ENCODE measurements at places on chromosomes 12 and 14. TPM values are rescaled to one million over a fixed set of nuclear protein-coding genes. Genes with fewer than 3 reads are reported as not detected.

GRCh38 chr14:88793259-88793625, 489 bp upstream of the EML5 start:
- H3K4me3 ChIP-seq = peak overlapping the region; percentile 80
- DNase-seq = no peak
- no peaks in the 10 kb centered on the region for H3K36me3 ChIP-seq
- peaks cover 9% of the 10 kb centered on the region for H3K4me1 ChIP-seq

- DNase-seq = no peak
- no peaks in the 10 kb centered on the region for H3K4me1 ChIP-seq
- no peak overlapping the region for H3K27ac ChIP-seq
- no peaks in the 10 kb centered on the region for H3K36me3 ChIP-seq
These were observed 18.6 kb downstream of the LRTM2 start for GRCh38 chr12:1838994-1839365.

- no peak for DNase-seq
- H3K4me3 ChIP-seq = no peak overlapping the region
- no peaks in the 10 kb centered on the region for H3K27me3 ChIP-seq
- peaks cover 6% of the 10 kb centered on the region for H3K36me3 ChIP-seq
- H3K27ac ChIP-seq = no peak overlapping the region
These were observed 33.6 kb downstream of the UBR7 start for GRCh38 chr14:93240678-93241000.

DNA sequence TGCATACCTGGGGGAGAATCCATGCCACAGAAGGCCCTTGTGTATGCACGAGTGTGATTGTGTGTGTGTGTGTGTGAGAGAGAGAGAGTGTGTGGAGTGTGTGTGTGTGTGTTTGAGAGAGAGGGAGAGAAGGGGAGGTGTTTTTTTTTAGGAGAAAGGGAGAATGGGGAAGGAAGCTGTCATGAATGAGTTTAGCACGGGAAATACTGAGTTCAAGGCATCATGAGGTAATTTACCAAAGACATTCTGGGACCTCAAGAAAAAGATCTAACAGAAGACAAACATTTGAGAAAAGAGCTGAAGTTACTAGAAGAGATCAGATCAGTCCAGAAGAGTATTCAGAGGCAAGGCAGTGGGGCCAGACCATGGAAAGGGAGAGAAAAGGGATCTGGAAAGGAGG, 157.1 kb downstream of the TTC7B start:
- H3K27me3 ChIP-seq = no peaks in the 10 kb centered on the region
- no peak overlapping the region for H3K4me3 ChIP-seq
- no peak for DNase-seq
- H3K27ac ChIP-seq = no peak overlapping the region
- no peaks in the 10 kb centered on the region for H3K4me1 ChIP-seq
- peaks cover 47% of the 10 kb centered on the region for H3K36me3 ChIP-seq

DNA sequence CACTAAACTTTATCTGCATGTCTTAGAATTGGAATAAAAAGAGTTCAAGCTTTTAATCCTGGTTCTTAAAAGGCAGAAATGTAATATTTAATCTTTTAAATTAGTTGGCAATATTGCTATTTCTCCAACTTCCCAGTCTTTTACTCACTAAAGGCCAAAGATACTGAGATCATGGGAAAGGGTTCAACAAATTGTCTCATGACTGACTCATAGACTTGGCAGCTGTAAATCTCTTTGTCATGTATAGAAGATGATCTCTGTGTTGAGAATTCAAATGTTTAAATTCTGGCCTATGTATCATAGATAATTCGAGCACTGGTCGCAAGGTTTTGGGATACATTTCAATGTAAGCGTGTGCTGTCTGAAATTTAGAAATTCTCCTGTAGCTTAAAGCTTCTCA, 40.1 kb upstream of the STRAP start:
- H3K4me1 ChIP-seq = peaks cover 10% of the 10 kb centered on the region
- no peaks in the 10 kb centered on the region for H3K27me3 ChIP-seq
- H3K36me3 ChIP-seq = no peaks in the 10 kb centered on the region

- H3K27me3 ChIP-seq = peaks cover 2% of the 10 kb centered on the region
- H3K36me3 ChIP-seq = no peaks in the 10 kb centered on the region
- H3K27ac ChIP-seq = no peak overlapping the region
- DNase-seq = no peak
- H3K4me1 ChIP-seq = no peaks in the 10 kb centered on the region
These were observed 19.1 kb downstream of the SIX4 start for GRCh38 chr14:60705100-60705499.

GRCh38 chr14:73324533-73324932, 87.2 kb downstream of the PAPLN start:
- no peaks in the 10 kb centered on the region for H3K27me3 ChIP-seq
- no peak overlapping the region for H3K4me3 ChIP-seq
- no peak overlapping the region for H3K27ac ChIP-seq
- no peak for DNase-seq
- peaks cover 2% of the 10 kb centered on the region for H3K4me1 ChIP-seq
- H3K36me3 ChIP-seq = no peaks in the 10 kb centered on the region

DNA sequence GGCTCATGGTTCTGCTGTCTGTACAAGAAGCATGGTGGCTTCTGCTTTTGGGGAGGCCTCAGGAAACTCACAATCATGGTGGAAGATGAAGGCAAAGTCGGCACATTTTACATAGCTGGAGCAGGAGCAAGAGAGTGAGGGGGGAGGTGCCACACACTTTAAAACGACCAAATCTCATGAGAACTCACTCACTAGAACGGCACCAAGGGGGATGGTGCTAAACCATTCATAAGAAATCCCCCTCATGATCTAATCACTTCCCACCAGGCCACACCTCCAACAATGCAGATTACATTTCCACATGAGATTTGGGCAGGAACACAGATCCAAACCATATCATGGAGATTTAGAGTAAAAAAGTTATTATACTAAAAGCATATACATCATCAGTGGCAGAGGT, 13.6 kb upstream of the LEMD3 start:
- no peak overlapping the region for H3K27ac ChIP-seq
- H3K4me3 ChIP-seq = no peak overlapping the region
- no peak for DNase-seq
- H3K27me3 ChIP-seq = no peaks in the 10 kb centered on the region
- no peaks in the 10 kb centered on the region for H3K36me3 ChIP-seq

DNA sequence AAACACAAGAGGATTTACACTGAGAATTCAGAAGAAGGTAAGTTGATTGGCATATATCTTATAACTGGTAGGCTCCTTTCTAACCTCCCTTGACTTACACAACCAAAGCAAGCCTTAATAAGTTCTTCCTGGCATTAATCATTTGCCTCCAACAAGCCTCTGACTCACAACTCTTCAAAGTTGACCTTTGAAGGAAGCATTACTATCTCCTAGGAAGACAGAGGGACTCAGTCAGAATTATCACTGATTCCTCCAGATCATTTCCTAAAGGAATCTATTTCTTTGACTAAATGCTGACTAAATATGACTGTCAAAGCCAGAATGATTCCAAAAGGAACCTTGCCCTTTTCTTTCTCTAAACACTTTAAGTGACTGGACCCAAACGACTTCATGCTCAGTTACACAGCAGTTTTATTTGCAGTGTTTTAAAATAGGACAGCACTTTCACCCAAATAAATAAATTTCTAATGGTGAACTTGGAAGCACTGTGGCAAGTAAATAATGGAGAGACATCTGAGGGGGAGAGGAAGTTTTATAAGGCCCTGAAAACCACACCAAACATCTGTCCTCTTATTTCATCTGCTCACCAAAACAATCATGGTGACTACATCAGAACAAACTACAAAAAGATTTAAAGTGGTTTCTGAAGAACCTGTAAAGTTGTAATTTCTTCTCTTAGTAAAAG, 128.2 kb downstream of the KLHL28 start:
- no peak for DNase-seq
- no peaks in the 10 kb centered on the region for H3K4me1 ChIP-seq
- H3K27ac ChIP-seq = no peak overlapping the region
- H3K36me3 ChIP-seq = no peaks in the 10 kb centered on the region
- no peaks in the 10 kb centered on the region for H3K27me3 ChIP-seq

GRCh38 chr14:78530078-78530477, 359.9 kb downstream of the NRXN3 start:
- no peaks in the 10 kb centered on the region for H3K27me3 ChIP-seq
- no peak overlapping the region for H3K4me3 ChIP-seq
- H3K27ac ChIP-seq = no peak overlapping the region
- no peaks in the 10 kb centered on the region for H3K36me3 ChIP-seq

- no peaks in the 10 kb centered on the region for H3K27me3 ChIP-seq
- H3K4me1 ChIP-seq = no peaks in the 10 kb centered on the region
- no peak for DNase-seq
- H3K36me3 ChIP-seq = no peaks in the 10 kb centered on the region
These were observed 237.4 kb upstream of the PWP1 start for GRCh38 chr12:107448198-107448597.

DNA sequence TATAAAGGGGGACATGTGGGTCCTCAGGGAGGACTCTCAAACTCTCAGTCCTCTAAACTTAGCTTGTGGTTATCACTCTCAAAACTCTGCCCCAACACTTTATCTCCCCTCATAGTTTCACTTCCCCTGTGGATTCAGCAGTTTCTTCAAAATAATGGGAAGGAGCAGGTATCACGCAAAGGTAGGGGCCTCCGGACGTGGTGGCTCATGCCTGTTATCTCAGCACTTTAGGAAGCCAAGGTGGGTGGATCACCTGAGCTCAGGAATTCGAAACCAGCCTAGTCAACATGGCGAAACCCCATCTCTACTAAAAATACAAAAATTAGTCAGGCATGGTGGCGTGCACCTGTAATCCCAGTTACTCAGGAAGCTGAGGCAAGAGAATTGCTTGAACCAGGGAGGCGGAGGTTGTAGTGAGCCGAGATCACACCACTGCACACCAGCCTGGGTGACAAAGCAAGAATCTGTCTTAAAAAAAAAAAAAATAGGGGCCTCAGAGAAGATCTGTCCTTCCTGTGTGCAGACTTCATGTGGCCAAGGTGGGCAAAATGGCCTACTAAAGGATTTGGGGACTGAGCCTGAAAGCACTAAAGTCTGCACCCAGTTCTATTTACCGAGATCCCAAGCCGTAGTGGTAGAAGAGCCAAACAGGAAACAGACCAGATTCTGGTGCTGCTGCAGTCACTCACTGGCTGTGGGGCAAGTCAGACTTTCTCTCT, 6.4 kb downstream of the ITGB7 start:
- H3K27me3 ChIP-seq = no peaks in the 10 kb centered on the region
- H3K27ac ChIP-seq = no peak overlapping the region
- no peak overlapping the region for H3K4me3 ChIP-seq
- no peak for DNase-seq
- H3K36me3 ChIP-seq = no peaks in the 10 kb centered on the region
- H3K4me1 ChIP-seq = peaks cover 15% of the 10 kb centered on the region

- H3K27me3 ChIP-seq = no peaks in the 10 kb centered on the region
- H3K36me3 ChIP-seq = no peaks in the 10 kb centered on the region
- no peaks in the 10 kb centered on the region for H3K4me1 ChIP-seq
- no peak overlapping the region for H3K4me3 ChIP-seq
These were observed 25.0 kb downstream of the DACT1 start for GRCh38 chr14:58662759-58663158.

GRCh38 chr14:32692441-32692840, 246.2 kb upstream of the NPAS3 start:
- H3K4me1 ChIP-seq = no peaks in the 10 kb centered on the region
- H3K4me3 ChIP-seq = no peak overlapping the region
- DNase-seq = no peak
- H3K27ac ChIP-seq = no peak overlapping the region
- H3K36me3 ChIP-seq = no peaks in the 10 kb centered on the region

- no peaks in the 10 kb centered on the region for H3K4me1 ChIP-seq
- no peaks in the 10 kb centered on the region for H3K36me3 ChIP-seq
- H3K27ac ChIP-seq = no peak overlapping the region
These were observed 7.2 kb downstream of the MFAP5 start for GRCh38 chr12:8655421-8655820.

DNA sequence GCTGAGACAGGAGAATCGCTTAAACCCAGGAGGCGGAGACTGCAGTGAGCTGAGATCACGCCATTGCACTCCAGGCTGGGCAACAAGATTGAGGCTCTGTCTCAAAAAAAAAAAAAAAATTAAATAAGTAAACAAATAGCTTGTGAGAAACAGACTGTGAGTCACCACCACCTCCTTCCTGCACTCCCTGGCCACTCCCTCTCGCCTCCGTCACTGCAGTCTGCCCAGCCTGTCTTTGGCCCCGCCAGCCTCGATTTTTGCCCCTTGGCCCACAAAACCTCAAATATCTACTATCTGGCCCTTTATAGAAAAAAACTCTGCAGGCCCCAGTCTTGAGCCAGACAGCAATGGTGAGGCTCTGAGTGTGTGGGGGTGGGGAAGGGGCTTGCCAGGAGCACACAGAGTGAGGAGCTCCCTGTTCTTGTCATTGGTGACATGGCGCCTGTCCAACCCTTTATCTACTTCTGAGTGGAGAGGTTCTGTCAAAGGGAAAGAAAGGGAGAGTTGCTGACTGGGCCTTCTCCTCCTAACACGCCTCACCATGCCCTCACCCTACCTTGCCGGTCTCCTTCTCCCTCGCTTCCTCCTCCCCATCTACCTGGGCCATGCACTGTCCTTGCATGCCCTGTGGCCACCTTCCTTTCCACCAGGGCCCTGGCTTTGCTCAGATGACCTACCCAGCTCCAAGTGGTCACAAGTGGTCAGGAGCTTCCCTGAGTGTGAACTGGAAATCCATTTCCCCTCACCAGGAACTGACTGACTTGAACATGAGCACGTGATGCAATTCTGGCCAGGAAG, 22.1 kb downstream of the LGMN start:
- peak; percentile 78 for DNase-seq
- H3K27ac ChIP-seq = peak overlapping the region; percentile 45
- H3K4me1 ChIP-seq = peaks cover 16% of the 10 kb centered on the region
- no peak overlapping the region for H3K4me3 ChIP-seq

DNA sequence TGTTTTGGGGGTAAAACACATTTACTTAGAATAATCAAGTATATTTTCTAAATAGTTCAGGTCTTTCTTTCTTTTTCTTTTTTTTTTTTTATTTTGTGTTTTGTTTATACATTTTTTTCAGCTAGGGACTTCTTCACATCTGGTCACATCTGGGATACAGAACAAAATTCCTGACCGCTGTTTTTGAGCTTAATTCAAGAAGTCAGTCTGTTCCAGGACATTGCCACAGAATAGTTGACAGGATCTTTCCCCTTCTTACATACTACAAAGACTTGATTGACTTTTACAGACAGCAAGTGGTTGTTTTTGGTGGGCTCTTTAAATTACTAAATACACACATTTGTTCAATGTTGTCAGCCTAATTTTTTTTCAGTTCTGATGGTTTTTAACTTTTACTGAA, 41.8 kb upstream of the DCN start:
- no peak overlapping the region for H3K4me3 ChIP-seq
- no peaks in the 10 kb centered on the region for H3K36me3 ChIP-seq
- H3K27me3 ChIP-seq = no peaks in the 10 kb centered on the region

DNA sequence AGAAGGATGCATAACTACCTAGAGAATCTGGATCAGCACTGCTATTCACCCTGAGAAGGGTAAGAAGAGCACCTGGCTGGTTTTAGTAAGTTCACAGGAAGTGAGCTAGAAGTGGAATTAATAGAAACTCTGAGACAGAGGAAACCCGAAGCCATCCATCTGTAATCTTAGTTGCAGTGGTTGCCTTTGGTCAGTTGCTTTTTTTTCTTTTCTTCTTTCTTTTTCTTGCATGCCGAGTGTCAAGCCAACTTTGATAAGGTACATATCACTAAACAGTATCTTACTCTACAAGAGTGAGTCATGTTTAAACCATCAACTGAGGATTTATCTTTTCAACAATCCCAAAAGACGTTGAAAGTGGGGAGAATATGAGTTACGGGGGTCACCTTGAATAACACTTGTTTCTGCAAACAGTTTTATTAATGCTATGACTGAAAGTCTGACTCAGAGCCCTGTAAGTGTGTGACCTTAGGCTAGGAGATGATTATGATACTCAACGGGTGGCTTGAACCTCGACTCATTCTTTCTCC, 26.7 kb downstream of the C12orf75 start:
- H3K4me3 ChIP-seq = no peak overlapping the region
- DNase-seq = no peak
- no peaks in the 10 kb centered on the region for H3K36me3 ChIP-seq

The SYNDIG1L gene
- 0.06 TPM for polyA plus RNA-seq

The ALDH1L2 gene
- 0.53 TPM for polyA plus RNA-seq

The MMP19 gene
- 4.7 TPM for polyA plus RNA-seq

The DEGS2 gene
- 0.08 TPM for polyA plus RNA-seq
